Stimulated activated CD4-positive, alpha-beta T cell treated with anti-CD3 and anti-CD28 coated beads, Interleukin-12 subunit alpha, Interleukin-12 subunit beta, amount 100 ng/mL, for 4 hours (primary cell): ENCODE measurements at places on chromosomes 12 and 14.

GRCh38 chr12:19397534-19397933 lies 41.8 kb upstream of the AEBP2 start:
- no peak for DNase-seq

DNA sequence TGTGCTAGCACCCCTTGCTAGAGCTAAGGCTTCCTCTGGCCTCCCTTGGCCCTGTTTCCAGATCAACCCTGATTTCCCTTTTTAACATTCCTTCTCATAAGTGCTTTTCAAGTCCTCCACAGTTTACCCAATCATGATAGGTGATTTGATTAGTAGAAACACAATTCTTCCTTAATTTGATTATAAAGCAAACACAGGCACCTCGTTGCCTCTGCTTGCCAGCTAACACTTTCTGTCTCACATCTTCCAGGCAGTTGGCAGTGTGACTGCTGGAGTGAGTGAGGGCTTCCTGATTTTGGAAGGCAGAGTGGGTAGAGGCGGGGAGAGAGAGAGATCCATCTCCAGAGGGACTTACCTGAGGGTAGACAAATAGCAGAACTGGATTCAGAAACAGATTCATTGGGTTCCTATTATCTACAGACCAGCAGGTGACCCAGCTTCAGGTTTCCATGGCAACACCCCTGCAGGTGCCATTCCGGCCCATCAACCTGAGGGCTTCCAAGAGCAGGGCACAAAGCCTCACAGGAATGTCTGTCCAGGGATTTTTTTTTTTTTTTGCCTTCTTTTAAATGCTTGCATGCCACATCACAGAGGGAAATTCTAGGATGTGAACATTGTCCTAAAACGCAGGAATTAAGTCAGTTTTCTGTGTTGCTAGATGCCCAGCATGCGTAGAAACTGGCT lies 77.7 kb downstream of the PLXNC1 start:
- DNase-seq: no peak

DNA sequence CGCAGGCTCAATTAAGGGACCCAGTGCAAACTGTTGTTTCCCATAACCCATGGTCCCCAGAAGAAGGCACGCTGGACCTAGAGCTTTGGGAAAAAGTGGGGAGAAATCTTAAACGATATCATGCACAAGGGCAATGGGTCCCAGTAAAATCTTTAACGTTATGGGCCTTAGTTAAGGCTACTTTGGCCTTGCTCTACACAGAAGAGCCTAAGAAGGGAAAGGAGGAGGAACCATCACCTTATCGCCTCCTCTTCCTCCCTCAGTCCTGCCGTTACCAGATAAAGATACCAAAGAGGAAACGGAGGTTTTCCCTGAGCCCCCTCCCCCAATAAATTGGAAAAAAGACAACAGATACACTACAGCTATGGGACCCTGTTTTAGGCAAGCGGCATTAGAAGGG lies 116.9 kb downstream of the PPHLN1 start:
- no peak for DNase-seq

GRCh38 chr14:61475316-61475715 lies 153.9 kb downstream of the PRKCH start:
- no peak for DNase-seq

- DNase-seq: no peak
These were observed 25.3 kb downstream of the GPRC5D start for GRCh38 chr12:12926571-12927071.

- no peak for DNase-seq
These were observed 48.3 kb downstream of the SCN8A start for GRCh38 chr12:51639361-51639760.

GRCh38 chr12:57441846-57442427 lies 7.4 kb downstream of the INHBC start:
- no peak for DNase-seq

GRCh38 chr14:73248108-73248868 lies 11.0 kb downstream of the PAPLN start:
- DNase-seq: no peak

GRCh38 chr14:78154827-78155226 lies 15.3 kb upstream of the NRXN3 start:
- DNase-seq: no peak

- peak; percentile 73 for DNase-seq
These were observed 9.4 kb downstream of the LHX5 start for GRCh38 chr12:113462117-113462774.

GRCh38 chr12:62632411-62632918 lies 165.8 kb downstream of the MON2 start:
- DNase-seq: peak; percentile 5

DNA sequence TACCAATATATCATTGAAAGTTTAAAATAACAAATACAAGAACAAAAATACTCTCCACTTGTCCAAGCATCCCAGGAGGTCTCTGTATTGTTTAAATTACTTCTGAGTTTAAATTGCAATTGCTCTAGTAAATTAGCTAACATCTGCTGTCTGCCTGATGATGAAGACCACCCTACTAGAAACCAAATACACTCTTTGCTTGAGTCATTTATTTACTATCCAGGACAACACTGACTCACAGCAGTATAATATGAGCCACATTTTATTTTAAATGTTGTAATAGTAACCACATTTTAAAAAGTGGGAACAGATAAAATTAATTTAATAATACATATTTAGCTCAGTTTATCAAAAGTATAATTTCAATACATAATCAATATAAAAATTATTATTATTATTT lies 62.9 kb upstream of the EEA1 start:
- no peak for DNase-seq

DNA sequence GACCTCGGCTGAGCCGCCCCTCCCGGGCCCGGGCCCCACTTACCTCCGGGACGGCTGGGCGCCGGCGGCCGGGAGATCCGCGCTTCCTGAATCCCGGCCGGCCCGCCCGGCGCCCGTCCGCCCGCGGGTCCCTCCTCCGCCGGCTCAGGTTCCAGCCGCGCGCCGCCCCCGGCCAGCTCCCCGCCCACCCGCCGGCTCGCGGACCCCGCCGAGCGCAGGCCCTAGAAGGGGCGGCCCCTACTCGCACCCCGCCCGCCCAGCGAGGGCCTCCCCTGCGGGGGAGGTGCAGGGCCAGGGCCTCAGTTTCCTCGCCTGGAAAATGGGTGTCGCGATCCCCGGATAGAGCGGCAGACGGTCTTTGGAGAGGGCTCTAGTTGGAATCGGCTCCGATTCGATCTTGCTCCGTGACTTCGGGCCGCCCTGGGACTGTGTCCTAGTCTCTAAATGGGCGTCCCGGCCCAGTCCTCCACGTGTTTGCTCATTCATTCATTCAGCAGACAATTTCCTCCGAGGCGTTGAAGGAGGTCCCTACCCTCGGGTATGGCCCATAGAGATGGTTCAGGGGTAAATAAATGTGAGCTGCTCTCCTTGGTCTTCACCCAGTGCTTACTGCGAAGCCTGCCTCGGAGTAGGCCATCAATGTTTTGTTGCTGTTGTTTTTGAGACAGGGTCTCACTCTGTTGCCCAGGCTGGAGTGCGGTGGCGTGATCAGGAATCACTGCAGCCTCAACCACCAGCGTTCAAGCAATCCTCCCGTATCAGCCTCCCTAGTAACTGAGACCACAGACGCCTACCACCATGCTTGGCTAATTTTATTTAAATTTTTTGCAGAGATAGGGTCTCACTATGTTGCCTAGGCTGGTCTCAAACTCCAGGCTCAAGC lies at the start of gene TRPV4:
Gene TRPV4, minus strand, starts transcription at position 92 of the 883 bp plus-strand sequence. CDS start 18,602 bp downstream, outside the sequence.
- DNase-seq: no peak

DNA sequence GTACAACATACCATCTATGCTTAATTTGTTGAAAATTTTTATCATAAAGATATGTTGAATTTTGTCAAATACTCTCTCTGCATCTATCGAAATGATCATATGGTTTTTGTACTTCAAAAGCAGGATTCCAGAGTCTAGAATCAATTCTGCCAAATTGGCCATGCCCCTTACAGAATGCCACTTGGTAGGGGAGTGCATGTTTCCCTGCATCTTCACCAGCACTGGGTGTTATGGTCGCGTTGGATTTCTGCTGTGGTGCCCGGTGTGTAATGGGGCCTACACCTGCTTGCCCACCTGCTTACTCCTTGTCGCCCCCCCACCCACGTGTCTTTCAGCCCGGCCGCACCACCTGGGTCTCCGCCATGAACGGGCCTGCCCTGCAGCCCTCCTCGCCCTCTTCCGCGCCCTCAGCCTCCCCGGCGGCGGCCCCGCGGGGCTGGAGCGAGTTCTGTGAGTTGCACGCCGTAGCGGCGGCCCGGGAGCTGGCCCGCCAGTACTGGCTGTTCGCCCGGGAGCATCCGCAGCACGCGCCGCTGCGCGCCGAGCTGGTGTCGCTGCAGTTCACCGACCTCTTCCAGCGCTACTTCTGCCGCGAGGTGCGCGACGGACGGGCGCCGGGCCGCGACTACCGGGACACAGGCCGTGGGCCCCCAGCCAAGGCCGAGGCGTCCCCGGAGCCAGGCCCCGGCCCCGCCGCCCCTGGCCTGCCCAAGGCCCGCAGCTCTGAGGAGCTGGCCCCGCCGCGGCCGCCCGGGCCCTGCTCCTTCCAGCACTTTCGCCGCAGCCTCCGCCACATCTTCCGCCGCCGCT lies 12.3 kb downstream of the SH2B3 start:
- DNase-seq: no peak
